ENCODE measurements at places on chromosomes 3 and 15. TPM values are rescaled to one million over a fixed set of nuclear protein-coding genes. Genes with fewer than 3 reads are reported as not detected.
A peak's percentile ranks its signal among the peaks of the same experiment; 100 is the strongest.

GRCh38 chr3:134749802-134750553, 45.1 kb upstream of the EPHB1 start:
- H3K27me3 ChIP-seq, result peaks cover 3% of the 10 kb centered on the region
- DNase-seq, result no peak
- H3K27ac ChIP-seq, result no peak overlapping the region
- H3K4me1 ChIP-seq, result no peaks in the 10 kb centered on the region
- no peak overlapping the region for H3K4me3 ChIP-seq
- no peaks in the 10 kb centered on the region for H3K36me3 ChIP-seq

- DNase-seq, result no peak
- H3K27me3 ChIP-seq, result peaks cover 5% of the 10 kb centered on the region
- H3K4me1 ChIP-seq, result no peaks in the 10 kb centered on the region
- peaks cover 5% of the 10 kb centered on the region for H3K36me3 ChIP-seq
Measured at GRCh38 chr3:14507305-14507741, 32.8 kb downstream of the GRIP2 start.

The IL17RD gene
- total RNA-seq, result 10.7 TPM

DNA sequence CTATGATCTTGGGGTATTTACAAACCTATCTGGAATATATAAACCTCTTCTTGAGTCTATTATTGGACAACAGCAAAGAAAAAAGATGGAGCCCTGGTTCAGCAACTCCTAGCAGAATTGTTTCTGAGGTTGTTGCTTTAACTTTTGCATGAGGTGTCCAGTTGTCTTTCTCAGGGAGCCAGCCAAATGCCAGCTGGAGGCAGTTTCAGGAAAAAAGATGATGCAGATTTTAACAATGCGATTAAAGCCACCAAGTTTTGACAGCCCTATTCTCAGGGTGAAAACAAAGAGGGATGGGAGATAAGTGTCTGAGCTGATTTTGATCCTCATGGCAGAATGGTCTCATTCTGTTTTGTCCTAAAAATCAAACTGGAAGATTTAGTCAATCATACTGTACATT, 181.6 kb upstream of the RASGRP1 start:
- no peak for DNase-seq
- H3K4me1 ChIP-seq, result peaks cover 3% of the 10 kb centered on the region
- no peaks in the 10 kb centered on the region for H3K36me3 ChIP-seq
- H3K27me3 ChIP-seq, result no peaks in the 10 kb centered on the region

DNA sequence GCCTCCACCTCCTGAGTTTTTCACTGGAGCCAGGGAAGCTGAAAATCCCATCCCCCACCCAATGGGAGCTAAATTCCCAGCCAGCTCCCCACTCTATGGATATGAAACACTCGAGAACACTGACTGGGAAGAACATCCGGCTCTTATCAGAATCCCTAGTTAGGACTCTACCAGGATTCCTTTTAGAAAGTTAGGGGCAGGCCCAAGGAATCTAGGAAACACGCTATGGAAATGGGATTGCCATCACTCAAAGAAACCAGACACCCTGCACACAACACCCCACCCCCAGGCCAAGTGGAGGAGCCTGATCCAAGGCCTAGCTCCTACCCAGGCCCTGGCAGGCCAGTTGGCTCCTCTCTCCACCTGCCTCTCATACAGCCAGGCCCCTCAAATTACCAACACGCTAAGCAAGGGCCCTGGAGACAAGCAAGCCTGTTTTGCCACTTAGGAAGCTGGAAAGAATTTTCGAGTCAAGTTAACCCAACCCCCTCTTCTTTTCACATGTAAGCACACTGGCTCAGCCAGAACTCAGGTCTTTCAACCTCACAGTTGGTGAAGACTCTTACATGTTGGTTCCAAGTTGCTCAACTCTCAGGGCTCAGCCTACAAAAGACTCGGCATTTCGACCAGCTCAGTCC, 75.5 kb downstream of the RBPMS2 start:
- H3K4me1 ChIP-seq, result peaks cover 63% of the 10 kb centered on the region
- H3K27me3 ChIP-seq, result peaks cover 15% of the 10 kb centered on the region
- peak overlapping the region; percentile 90 for H3K27ac ChIP-seq
- H3K4me3 ChIP-seq, result peak overlapping the region; percentile 98
- H3K36me3 ChIP-seq, result peaks cover 8% of the 10 kb centered on the region

GRCh38 chr3:24343084-24343783, 151.4 kb downstream of the THRB start:
- DNase-seq, result no peak
- no peak overlapping the region for H3K4me3 ChIP-seq
- H3K27ac ChIP-seq, result no peak overlapping the region
- H3K36me3 ChIP-seq, result no peaks in the 10 kb centered on the region
- peaks cover 4% of the 10 kb centered on the region for H3K4me1 ChIP-seq

DNA sequence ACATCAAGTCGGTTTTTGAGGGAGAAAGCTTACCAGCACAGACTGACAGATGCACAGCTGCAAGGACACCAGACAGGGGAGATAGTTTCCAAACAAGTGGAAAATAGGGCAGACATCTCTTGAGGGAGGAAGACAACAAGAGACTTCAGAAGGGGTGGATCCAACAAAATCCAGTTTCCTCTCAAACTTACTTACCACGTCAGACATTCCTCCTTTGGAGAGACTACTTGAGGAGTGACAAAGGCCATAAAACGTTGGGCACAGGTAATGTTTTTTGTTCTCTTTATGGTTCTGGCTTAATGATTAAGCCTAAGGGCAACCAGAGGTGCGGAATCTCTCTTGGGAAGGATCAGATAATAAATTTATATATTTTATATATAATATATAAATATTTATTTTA, 76.1 kb downstream of the CD200 start:
- no peak for DNase-seq
- no peak overlapping the region for H3K27ac ChIP-seq
- no peak overlapping the region for H3K4me3 ChIP-seq
- H3K27me3 ChIP-seq, result peaks cover 2% of the 10 kb centered on the region
- no peaks in the 10 kb centered on the region for H3K36me3 ChIP-seq

DNA sequence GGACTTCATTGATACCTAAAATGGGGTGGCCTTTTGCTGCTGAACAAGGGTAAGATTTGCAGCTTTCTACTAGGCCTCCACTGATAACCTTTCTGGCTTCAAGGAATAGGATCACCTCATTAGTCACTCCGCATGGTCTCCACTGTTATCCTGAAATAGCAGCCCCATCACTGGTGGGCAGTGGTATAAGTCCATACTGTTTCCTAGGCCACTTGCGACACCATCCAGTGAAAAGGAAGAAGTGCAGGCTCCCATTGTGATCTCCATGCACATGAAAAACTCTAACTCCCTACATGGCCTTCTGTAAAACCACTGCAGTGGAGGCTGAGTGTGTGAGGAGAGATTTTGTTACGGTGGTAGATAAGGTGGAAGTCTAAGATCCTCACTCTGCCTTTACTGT, 1455.9 kb downstream of the SI start:
- H3K36me3 ChIP-seq, result no peaks in the 10 kb centered on the region
- DNase-seq, result peak; percentile 41
- H3K27me3 ChIP-seq, result no peaks in the 10 kb centered on the region
- peaks cover 3% of the 10 kb centered on the region for H3K4me1 ChIP-seq

DNA sequence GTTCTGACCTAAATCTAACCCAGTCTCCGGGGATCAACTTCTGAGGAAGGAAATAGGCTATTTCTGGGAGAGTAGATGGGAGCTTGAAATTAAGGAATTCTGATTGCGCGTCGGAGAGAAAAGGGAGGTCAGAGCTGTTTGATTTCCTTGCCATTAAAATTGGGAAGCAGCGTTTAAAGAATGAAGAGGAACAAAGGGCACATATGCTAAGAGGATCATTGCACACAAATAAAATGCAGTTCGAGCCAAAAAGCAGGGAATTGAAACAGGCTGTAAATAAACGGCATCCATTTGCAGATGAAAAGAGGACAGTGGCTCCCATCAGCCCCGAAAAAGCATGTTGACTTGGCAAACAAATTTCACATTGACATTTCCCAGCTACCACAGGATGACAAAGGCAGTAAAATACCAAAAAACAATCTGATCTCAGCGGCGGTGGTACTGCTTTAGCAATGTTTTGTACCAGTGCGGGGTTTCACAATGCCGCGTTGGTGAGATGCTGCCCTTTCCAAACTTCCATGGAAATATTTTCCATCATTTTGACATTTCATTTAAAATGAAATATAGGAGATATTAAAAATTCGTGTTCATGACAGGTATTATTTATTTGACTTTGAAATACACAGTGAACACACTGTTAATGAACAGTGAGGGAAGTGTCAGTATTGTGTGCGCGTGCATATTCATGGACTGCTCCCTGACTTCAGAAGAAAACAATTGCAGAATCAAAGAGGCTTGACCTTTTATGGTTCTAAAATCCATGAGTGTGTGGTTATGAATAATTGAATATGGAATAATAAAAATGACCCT, 108.8 kb downstream of the SQOR start:
- no peak overlapping the region for H3K4me3 ChIP-seq
- H3K27ac ChIP-seq, result no peak overlapping the region

The WDR82 gene
- 72.3 TPM for total RNA-seq

DNA sequence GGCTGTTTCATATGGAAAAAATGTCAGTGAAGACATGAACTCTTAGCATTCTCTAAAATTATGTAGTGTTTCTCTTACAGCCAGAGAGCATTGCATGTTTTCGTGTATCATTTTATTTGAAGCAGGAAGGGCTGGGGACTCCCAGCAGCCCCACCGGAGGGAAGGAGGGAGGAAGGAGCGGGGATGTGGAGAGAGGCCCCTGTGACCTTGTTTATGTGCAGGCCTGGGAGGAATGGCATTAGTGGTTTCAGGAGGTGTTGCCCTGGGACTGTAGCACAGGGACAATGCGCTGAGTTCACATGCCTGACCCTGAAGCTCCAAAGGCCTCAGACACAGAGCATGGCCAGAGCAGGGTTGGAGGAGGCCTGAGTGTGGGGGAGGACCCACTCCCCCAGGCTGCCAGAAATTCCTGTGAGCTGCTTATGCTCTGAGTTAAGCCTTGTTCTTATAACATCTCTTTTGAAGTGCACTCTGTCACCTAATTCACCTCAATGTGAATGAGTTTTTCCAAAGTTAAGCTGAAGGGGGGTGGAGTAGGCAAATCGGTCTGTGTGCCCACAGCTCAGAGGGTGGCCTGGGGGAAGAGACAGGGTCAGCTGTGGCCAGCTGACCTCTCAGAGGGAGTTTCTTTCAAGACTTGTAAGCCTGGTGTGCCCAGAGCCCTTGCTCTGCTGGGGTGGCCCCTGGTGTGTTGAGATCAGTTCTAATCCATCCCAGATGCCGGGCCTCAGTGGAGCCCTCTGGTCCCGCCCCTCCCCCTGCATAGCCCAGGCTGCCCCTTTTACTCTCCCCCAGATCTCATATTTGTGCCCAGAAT, 3.9 kb upstream of the RNU6-1 start:
- no peak overlapping the region for H3K27ac ChIP-seq
- H3K27me3 ChIP-seq, result peaks cover 12% of the 10 kb centered on the region
- H3K4me3 ChIP-seq, result no peak overlapping the region
- H3K4me1 ChIP-seq, result peaks cover 26% of the 10 kb centered on the region

The GHSR gene
- total RNA-seq, result not detected

The OCA2 gene
- not detected for total RNA-seq

DNA sequence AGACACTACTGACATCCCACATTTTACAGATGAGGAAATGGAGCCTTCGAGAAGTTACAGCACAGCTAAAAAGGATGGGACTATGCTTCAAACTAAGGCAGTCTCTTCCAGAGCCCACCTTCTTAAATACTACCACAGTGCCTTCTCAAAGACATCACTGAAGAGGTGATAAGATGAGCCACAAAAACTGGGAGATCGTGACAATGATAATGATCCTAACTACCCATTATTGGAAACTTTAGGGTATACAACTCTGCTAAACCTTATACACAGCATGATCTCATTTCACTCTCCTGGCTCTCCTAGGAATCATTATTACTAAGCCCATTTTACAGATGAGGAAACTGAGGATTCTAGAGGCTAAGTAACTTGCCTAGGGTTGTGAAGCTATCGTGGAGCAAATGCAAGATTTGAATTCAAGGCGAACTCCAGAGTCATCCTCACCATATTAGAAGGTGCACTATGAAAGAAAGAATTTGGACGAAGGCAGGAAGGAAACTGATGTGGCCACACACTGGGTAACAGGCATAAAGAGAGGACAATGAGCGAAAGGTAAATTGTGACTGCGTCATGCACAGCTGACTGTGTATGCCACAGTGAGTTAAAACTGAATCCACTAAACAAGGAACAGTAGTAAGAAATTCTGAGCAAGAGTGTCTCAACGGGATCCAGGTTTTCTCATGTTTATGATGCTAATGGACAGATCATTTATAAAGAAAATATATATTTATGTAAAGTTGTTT, 55.4 kb downstream of the SUCLG2 start:
- H3K36me3 ChIP-seq, result no peaks in the 10 kb centered on the region
- H3K4me3 ChIP-seq, result no peak overlapping the region
- DNase-seq, result no peak
- H3K27ac ChIP-seq, result no peak overlapping the region

The GOLGA8G gene
- not detected for total RNA-seq

DNA sequence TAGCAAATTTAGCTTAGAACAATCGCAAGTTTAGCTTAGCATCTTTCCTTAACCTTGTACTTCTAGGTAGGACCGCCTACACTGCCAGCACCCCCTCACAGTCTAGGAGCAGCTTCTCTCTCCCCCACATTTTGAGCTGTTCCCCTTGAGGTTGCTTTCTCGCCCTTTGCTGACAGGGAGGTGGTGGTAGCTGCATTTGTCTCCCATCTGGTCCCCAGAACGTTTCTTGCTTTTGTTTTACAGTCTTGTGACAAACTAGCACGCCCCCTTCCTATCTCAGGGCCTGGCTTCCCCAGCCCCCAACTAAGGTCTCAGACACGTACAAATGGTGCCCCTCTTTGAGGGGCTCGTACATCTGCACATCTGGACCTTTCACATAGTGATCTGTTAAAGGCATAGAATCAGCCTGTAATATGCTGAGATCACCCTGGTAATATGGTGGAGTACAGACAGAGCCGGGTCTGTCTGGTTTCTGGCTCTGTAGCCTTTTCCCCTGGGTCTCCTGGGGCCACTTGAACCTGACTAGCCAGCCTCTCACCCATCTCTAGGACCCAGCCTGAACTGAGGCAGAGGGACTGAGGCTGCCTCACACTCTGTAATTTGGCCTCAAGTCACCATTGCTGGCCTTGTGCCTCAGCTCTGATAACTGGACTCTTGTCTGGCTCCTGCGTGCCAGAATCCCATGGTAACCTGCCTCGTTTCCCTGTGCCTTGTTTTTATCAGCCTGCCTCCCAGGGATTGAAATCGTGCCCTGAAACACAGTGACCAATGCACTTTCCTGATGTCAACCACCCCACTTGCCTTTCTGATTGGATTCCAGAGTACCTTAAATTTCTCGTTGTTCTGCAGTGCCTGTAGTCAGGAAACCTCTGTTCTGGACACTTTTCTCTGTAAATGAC, 27.7 kb downstream of the CRTC3 start:
- H3K27ac ChIP-seq, result no peak overlapping the region
- no peak overlapping the region for H3K4me3 ChIP-seq
- peaks cover 14% of the 10 kb centered on the region for H3K4me1 ChIP-seq
- peaks cover 3% of the 10 kb centered on the region for H3K27me3 ChIP-seq
- peaks cover 4% of the 10 kb centered on the region for H3K36me3 ChIP-seq

The CCDC13 gene
- total RNA-seq, result 0.41 TPM

GRCh38 chr3:134847349-134847748, 52.3 kb downstream of the EPHB1 start:
- H3K4me3 ChIP-seq, result no peak overlapping the region
- no peaks in the 10 kb centered on the region for H3K36me3 ChIP-seq
- H3K27ac ChIP-seq, result no peak overlapping the region
- no peak for DNase-seq

The CPLX3 gene
- not detected for total RNA-seq
